ENCODE measurements at places on chromosomes 5 and 9. TPM values are rescaled to one million over a fixed set of nuclear protein-coding genes. Genes with fewer than 3 reads are reported as not detected.

TRIP13 gene
- total RNA-seq: 7.5 TPM

IFNA2 gene
- total RNA-seq: not detected

PCDH1 gene
- total RNA-seq: 27.0 TPM

TLX3 gene
- total RNA-seq: not detected

PHF19 gene
- 4.1 TPM for total RNA-seq

CDH12 gene
- 38.4 TPM for total RNA-seq

MVB12B gene
- total RNA-seq: 28.7 TPM

SPINK1 gene
- total RNA-seq: not detected

DNAJC18 gene
- total RNA-seq: 46.6 TPM

PDE6A gene
- total RNA-seq: not detected

MARCHF11 gene
- 3.6 TPM for total RNA-seq

All from occipital lobe (tissue), 3 donors.